Astrocyte of the hippocampus (primary cell): ENCODE measurements at places on chromosomes 2 and 18.
A peak's percentile ranks its signal among the peaks of the same experiment; 100 is the strongest.

DNA sequence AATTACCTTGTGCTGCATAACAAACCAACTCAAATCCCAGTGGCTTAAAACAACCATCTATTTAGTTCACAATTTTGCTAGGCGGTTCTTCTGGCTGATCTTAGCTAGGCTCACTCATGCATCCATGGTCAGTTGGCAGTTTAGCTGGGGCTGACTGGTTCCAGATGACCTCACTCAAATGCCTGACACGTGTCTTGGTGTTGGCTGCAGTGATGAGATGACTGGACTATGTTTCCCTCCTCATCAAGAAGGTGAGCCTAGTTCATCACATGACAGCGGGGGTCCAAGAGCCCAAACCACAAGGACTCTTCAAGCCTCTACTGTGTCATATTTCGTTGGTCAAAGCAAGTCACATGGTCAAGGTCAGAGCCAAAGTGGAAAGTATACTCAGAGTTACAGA lies 42.7 kb upstream of the ACTR3 start:
- DNase-seq = peak; percentile 7

DNA sequence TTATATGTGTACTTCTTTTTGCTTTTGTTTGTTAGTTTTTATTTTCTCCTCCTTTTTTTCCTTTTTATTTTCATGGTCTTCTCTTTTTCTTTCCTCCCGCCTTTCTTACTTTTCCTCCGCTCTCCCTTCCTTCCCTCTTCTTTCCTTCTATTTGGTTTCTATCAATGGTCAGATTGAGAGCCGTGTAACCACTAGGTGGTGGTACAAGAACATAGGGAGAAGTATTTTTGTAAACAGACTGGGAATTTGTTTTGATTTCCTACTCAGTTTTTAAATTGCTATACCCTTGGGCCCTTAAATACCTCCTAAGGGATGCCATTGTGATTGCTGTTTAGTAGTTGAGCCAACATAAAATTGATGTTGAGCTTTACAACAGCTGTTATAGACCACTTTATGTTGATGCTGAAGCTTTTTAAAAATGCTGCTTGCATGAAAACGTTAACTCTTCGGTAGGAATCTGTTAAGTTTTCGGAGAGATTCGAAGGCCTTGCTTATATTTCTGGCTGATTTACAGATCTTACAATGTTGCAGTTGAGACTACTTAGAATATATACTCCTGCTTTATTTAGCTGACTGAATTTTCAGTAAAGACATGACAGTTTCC lies 124.2 kb downstream of the UBE2E3 start:
- DNase-seq = peak; percentile 75

GRCh38 chr18:51506811-51507210 lies 309.3 kb upstream of the MEX3C start:
- no peak for DNase-seq

DNA sequence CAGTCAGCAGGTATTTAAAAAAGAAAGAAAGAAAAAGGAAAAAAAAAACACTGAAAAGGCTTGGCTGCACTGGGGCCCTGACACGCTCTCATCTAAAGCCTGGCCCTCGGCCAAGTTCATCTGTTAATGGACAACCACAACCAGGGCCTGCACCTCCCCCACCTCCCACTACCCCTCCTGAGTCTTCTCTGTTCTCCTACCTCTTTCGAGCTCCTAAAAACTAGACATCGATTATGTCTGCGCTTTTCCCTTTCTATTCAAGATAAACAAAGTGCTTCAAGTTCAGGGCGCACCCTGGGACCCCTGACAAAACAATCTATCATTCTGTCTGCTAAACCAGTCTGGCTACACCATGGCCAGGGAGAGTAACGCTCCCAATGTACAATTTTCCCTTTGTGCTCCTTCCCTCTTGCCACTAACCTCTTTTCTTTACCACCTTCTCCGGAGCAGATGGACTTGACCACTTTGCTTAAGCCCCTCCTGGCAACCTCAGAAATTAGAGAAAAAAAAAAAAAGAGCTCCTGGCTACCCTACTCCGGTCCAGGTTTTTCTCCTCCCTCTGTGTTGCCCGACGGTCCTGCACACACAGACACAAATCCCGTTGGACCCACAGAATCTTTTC lies 22.7 kb downstream of the BCL11A start:
- DNase-seq = peak; percentile 75

DNA sequence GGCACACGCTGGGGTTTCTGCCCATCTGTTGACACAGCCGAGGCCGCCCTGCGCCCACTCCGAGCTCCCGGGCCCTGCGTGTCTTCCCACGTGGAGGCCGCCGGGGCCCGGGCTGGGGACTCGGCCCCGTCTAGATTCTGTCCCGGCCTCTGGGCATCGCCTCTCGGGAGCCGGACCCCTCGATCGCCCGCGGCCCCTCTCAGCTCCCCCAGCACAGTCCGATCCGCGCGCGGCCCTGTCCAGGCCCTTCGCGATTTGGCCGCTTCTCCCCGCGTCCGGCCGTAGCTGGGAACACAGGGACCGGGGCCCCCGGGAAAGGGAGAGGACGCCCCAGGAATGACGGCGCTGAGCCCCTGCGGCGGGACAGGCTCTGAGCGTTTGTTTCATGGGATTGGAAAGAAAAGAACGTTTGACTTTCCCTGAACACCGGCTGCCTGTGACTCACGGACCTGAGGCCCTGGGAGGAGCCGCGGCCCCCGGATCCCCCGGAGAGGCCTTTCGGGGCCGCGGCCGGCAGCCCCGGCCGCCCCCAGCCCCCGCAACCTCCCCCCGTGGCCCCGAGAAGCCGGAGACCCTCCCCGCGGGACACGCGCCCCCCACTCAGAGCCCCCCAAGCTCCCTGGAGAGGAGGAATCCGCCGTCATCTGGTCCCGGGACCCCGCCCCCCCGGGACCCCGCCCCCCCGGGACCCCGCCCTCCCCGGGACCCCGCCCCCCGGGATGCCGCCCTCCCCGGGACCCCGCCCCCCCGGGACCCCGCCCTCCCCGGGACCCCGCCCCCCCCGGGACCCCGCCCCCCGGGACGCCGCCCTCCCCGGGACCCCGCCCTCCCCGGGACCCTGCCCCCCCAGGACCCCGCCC lies 62.7 kb upstream of the CTDP1 start:
- peak; percentile 60 for DNase-seq

GRCh38 chr18:23939896-23940295 lies 74.7 kb upstream of the TTC39C start:
- DNase-seq = no peak

DNA sequence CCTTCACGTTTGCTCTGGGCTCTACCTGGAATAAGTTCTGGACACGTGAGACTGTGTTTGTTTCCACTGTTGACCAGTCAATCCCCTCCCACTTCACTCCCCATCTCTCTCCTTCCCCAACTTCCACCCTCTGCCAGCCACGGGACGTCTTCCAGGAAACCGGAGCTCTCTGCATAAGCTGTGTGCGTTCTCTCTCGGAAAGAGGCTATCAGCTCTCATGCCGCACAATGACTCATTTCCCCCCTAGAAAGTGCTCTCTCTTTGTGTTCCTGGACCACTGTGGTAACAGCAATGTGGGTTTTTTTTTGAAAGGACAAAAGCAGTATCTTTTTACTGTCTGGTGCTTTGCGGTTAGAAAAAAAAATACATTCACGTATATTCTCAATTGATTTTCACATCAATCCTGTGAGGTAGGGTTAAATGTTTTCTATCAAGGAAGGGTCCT lies 10.2 kb downstream of the PROKR1 start:
- DNase-seq = peak; percentile 85

- DNase-seq = no peak
Observed at GRCh38 chr2:233332125-233332524, 22.2 kb upstream of the DGKD start.

DNA sequence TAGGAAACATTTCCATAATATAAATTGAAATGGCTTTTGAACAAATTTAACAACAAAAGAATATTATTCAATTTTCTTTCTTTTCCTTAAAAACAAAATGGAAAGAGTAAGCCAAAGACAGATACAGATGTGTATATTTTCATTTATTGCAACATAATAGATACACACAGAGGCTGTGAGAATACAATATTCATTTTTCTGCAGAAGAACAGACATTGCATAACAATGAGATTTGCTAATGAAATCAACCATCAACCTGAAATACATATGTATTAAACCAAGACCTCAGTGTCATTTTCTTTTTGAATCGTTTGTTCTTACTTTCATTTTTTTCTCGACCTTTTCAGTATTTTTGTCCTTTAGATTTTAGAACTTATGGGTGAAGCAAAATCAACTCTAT lies 95.1 kb downstream of the BAZ2B start:
- no peak for DNase-seq

DNA sequence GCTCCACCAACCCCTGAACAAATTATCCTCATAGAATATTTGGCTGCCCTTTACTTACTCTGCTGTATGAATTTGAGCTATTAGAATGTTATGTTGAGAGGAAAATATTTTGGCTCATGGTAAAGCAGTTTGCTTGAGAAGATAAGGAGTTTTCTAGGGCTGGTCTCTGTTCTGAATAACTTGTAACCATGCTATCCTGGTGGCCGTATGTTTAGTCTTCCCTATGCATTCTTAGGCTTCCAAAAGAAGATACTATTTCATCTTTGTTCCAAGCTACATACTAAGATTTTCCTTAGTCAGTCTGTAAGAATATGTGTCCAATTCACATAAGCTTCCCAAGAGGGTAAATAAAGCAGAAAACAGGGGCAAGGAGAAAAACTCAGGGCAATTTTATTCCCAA lies 1105.1 kb upstream of the PIK3C3 start:
- DNase-seq = no peak

DNA sequence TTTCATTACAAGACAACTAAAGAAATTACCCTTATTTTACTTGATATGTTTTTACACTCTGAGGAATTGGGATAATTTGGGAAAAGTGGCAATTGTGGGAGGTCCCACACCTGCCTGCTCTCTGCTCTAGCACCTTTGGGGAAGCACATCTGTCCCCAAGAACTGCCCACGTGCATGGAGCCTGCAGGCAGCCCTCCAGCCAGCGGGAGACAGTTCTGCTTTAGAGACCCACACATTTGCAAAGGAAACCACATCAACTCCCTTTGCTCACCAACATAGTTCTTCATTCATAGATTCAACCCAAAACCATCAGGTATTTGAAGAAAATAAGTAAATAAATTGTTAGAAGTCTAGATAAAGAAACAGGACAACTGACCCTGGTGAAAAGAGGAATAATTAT lies 239.9 kb upstream of the ID2 start:
- DNase-seq = no peak

DNA sequence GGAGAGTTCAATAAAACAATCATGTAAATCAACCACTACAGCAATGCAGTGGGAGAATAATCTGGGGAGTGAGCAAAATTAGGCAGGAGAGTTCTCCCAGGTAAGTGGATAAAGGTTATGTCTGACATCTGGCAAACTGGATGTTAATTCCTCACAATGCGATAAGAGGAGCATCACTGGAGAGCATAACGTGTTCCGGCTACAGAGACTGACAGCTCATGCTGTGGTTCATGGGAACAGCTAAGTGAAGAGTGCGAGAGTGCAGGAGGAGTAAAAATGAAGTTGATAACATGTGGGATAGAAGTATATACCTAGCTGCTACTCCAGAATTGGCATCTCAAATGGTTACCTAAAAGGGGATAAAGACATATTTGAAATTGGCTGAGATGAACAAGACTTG lies 153.2 kb downstream of the LTBP1 start:
- DNase-seq = no peak

DNA sequence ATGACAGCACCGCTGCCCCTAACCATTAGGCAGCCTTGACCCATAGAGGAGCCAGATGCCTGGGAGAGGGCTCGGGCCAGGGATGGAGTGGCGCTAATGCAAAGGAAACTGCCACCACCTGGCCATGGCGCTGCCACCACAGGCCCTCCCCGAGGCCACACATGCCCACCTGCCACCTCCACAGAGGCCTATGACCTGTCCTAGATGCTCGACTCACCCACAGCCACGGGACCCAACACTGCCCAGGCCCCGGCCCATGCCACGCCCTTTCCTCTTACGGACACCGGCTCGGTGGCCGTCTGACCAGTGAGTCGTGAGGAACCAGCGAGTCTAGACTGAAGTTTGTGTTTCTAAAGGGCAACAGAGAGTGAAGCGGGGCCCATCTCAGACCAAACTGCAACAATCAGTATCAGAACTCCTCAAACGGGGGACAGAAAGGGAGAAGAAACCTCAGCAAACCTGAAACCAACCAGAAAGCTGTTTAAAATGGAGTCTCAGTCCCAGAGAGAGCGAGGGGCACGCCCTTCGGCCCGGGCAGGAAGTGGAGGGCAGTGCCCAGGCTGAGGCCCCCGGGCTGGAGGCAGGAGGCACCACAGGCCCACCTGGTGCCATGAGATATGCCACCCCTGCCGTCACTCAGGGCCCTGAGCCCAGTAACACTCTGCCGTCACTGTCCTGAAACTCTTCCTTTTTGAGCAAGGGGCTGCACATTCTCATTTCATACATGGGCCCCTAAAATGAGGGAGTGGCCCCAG lies 711 bp downstream of the GPR17 start:
- no peak for DNase-seq

GRCh38 chr18:49021433-49022129 lies 70.8 kb upstream of the SMAD7 start:
- peak; percentile 59 for DNase-seq

GRCh38 chr2:100064592-100065428 lies 77.6 kb downstream of the AFF3 start:
- no peak for DNase-seq

DNA sequence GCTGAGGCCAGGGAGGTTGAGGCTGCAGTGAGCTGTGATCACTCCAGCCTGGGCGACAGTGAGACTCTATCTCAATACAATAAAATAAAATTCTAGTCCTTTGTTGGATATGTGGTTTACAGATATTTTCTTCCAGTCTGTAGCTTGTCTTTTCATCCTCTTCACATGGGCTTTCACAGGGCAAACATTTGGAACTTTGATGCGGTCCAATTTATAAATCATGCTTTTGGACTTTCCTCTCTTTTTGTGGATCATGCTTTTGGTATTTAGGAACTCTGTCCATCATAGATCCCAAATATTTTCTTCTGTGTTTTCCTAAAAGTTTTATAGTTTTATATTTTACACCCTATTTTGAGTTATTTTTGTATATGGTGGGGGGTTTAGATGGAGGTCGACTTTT lies 14.9 kb downstream of the RAB10 start:
- no peak for DNase-seq

- peak; percentile 29 for DNase-seq
Observed at GRCh38 chr18:10354241-10354811, 100.1 kb upstream of the APCDD1 start.

- DNase-seq = no peak
Observed at GRCh38 chr2:61876400-61876799, 12.1 kb downstream of the CCT4 start.

GRCh38 chr2:153091344-153091743 lies 372.9 kb downstream of the ARL6IP6 start:
- DNase-seq = peak; percentile 39

- peak; percentile 38 for DNase-seq
Observed at GRCh38 chr2:235055891-235056516, 104.2 kb downstream of the SH3BP4 start.

GRCh38 chr2:174730698-174731018 lies 33.6 kb downstream of the CHRNA1 start:
- DNase-seq = no peak
